ENCODE measurements at places on chromosomes 12 and 14. TPM values are rescaled to one million over a fixed set of nuclear protein-coding genes. Genes with fewer than 3 reads are reported as not detected.

ITPR2 gene
- polyA plus RNA-seq: 14.1 TPM

SMIM41 gene
- 0.49 TPM for polyA plus RNA-seq

SYT1 gene
- 18.9 TPM for polyA plus RNA-seq

FGF6 gene
- polyA plus RNA-seq: not detected

SNW1 gene
- 78.2 TPM for polyA plus RNA-seq

UNG gene
- polyA plus RNA-seq: 69.3 TPM

OR6C2 gene
- polyA plus RNA-seq: not detected

GRCh38 chr12:26056335-26056734 lies 68.5 kb downstream of the BHLHE41 start:
- DNase-seq: no peak

DNA sequence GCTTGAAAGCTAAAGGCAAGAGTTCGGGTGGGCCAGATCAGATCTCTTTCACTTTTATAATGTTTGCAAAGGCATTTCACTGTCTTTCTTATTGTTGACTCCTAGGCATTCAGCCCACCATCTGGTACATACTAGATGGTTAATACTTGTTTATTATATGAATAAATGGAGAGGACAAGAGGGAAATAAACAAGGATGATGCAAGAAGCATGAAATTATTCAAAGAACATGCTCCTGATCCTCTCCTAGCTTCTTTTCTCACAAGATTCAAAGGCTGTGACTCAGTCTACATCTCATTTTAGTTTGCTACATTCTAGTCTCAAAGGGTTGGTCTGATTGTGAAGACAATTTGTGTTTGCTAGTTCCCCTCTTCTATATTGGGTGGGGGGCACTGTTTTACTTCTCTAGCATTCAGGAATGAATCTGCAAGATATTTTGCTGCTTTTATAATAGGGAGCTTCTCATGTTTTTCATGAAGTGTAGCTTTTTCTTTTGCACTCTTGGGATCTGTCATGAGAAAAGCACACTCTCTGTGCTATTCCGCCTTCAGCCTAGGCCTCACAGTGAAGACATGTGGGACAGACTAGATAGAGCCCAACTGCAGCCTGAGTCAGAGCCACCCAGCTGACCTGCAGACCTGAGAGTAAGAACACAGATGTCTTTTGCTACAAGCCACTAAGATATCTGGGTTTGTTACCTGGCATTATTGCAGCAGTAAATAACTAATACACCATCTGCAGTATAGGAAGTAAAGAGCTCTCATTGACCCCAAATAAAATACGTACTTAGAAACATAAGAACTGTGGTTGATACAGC lies 65.7 kb downstream of the PTHLH start:
- DNase-seq: no peak

- no peak for DNase-seq
Observed at GRCh38 chr14:57402173-57402852, 11.9 kb downstream of the NAA30 start.

DNA sequence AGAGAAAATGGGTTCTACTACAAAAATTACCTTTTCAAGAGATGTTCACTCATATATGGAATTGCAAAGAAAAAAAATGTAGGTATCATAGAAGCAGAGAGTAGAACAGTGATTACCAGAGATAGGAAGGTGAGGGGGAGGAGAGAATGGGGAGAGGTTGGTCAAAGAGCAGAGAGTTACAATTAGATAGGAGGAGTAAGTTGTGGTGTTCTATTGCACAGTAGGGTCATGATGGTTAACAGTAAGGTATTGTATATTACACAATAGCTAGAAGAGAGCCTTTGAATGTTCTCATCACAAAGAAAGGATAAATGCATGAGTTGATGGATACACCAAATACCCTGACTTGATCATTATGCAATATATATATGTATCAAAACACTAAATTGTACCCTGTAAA lies 145.8 kb downstream of the TMEM117 start:
- DNase-seq: no peak

DNA sequence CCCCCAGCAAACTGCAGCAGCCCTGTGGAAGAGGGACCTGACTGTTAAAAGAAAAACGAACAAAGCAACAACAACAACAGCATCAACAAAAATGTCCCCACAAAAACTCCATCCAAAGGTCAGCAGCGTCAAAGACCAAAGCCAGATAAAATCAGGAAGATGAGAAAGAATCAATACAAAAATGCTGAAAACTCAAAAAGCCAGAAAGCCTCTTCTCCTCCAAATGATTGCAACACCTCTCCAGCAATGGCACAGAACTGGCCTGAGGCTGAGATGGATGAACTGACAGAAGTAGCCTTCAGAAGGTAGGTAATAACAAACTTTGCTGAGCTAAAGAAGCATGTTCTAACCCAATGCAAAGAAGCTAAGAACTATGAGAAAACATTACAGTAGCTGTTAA lies 45.4 kb upstream of the PPP4R3A start:
- no peak for DNase-seq

GRCh38 chr14:52081964-52082363 lies 13.1 kb upstream of the NID2 start:
- DNase-seq: no peak

- DNase-seq: no peak
Observed at GRCh38 chr14:58091883-58092630, 60.0 kb downstream of the ARMH4 start.

DNA sequence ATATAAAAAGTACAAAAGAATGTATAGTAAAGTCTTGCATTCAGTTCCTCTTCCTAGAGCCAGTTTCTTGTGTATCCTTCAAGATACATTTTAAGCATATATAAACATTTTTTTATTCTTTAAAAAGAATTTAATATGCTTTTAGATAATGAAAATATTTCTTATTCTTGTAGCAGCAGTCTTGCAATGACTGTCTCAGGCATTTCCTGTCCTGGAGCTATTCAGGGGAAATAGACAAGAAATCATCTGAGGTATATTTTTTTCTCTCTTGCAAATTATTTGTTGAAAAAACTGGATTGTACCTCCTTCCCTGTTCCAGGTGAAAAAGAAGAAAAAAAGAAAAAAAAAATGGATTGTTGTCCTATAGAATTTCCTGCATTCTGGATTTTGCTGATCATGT lies 17.0 kb upstream of the ERBB3 start:
- DNase-seq: no peak

GRCh38 chr12:108312693-108313189 lies 26.4 kb downstream of the CMKLR1 start:
- DNase-seq: no peak

- no peak for DNase-seq
Observed at GRCh38 chr14:24775950-24776349, 142.0 kb upstream of the GZMB start.

GRCh38 chr12:75756771-75757170 lies 245.4 kb upstream of the KRR1 start:
- DNase-seq: no peak

Measured in left renal cortex interstitium (tissue), 4 donors.